ENCODE measurements at places on chromosomes 4 and X. TPM values are rescaled to one million over a fixed set of nuclear protein-coding genes. Genes with fewer than 3 reads are reported as not detected.

The GYG2 gene
- 1.8 TPM for polyA plus RNA-seq

The C4orf50 gene
- polyA plus RNA-seq, result 0.04 TPM

The LYAR gene
- 14.7 TPM for polyA plus RNA-seq

The PARM1 gene
- under 0.01 TPM for polyA plus RNA-seq

The SORCS2 gene
- polyA plus RNA-seq, result 3.3 TPM

The FBXL5 gene
- polyA plus RNA-seq, result 38.4 TPM

The SULT1B1 gene
- 77.2 TPM for polyA plus RNA-seq

DNA sequence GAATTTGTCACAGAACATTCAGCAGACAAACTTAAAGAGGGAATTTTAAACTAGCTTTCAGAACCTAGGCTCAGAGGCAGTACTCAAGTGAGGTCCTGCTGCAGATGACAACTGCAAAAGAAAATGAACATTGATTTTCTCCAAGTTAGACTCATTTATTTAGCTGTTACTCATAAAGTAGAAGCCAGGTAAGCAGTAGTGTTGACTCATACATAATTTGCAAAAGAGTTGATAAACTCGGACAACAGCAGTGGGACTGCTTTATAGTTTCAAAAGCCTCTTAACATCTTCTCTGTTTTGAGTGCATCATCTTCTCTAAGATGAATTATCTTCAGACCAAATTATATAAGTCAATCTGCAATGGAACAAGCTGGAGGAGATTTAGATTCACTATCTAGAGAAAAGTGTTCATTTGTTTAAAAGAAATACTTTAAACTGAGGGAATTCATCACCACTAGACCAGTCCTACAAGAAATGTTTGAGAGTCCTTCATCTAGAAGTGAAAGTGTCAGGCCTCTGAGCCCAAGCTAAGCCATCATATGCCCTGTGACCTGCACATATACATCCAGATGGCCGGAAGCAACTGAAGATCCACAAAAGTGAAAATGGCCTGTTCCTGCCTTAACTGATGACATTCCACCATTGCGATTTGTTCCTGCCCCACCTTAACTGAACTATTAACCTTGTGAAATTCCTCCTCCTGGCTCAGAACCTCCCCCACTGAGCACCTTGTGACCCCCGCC lies 49.5 kb downstream of the COQ2 start:
- no peaks in the 10 kb centered on the region for H3K27me3 ChIP-seq
- no peak overlapping the region for H3K27ac ChIP-seq
- H3K36me3 ChIP-seq, result no peaks in the 10 kb centered on the region
- no peak overlapping the region for H3K4me3 ChIP-seq

GRCh38 chr4:142663828-142664227 lies 182.3 kb downstream of the INPP4B start:
- H3K27me3 ChIP-seq, result no peaks in the 10 kb centered on the region
- no peak overlapping the region for H3K4me3 ChIP-seq
- no peaks in the 10 kb centered on the region for H3K4me1 ChIP-seq
- DNase-seq, result no peak

GRCh38 chr4:138609943-138610350 lies 367.8 kb upstream of the SLC7A11 start:
- no peaks in the 10 kb centered on the region for H3K27me3 ChIP-seq
- no peaks in the 10 kb centered on the region for H3K36me3 ChIP-seq
- H3K4me3 ChIP-seq, result no peak overlapping the region
- no peaks in the 10 kb centered on the region for H3K4me1 ChIP-seq

DNA sequence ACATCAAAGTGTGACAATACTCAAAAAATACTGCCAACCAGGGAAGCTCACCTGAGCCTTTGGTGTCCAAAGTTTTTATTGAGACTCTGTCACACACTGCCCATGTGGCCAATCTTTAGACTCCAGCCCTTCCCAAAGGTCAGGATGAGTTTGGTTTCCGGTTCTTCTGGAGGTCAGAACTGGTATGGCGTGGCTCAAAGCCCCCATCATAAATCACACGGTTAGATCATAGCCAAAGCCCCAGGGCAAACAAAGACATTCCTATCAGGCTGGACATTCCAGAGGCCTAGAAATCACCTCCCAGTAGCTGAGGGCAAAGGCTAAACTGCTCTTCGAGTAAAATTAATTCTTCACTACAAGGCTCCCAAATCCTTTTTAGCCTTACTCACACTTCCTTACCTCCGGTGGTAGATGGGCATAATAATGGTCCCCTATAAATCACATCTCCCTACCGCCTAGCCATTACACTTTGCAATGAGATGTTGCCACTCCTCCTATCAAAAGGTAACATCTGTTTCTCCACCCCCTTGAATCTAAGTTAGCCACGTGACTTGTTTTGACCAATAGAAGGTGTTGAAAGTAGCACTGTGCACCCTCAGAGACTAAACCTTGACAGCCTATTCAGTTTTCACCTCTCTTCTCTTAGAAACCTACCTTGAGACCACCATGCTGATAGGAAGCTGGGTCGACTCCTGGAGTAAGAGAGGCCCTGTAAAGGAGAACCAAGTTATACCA lies 137.8 kb upstream of the DUSP21 start:
- no peak overlapping the region for H3K27ac ChIP-seq
- H3K36me3 ChIP-seq, result no peaks in the 10 kb centered on the region
- H3K4me1 ChIP-seq, result no peaks in the 10 kb centered on the region
- H3K4me3 ChIP-seq, result no peak overlapping the region
- H3K27me3 ChIP-seq, result no peaks in the 10 kb centered on the region

DNA sequence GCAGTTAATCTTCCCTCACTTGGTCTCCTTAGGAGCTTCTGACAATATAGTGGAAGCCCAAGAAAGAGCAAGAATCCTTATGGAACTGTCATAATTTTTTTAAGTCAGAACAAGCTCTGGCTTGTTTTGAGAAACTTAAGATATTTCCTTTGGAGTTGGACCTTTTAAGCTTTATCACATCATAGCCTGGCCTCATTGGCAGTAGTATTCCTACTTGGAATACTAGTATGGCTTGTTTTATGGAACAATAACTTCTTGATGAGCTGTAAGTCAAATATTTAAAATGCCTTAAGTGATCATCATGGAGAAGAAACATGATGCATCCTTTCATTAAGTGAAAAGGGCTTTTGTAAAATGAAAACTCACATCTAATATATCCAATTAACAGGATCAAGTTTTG lies 78.0 kb upstream of the NRK start:
- no peak overlapping the region for H3K27ac ChIP-seq
- no peak overlapping the region for H3K4me3 ChIP-seq
- no peaks in the 10 kb centered on the region for H3K36me3 ChIP-seq
- DNase-seq, result no peak
- no peaks in the 10 kb centered on the region for H3K27me3 ChIP-seq
- H3K4me1 ChIP-seq, result no peaks in the 10 kb centered on the region
